ENCODE measurements at places on chromosomes 4 and X.

GRCh38 chr4:137740141-137740540 lies 207.8 kb upstream of the PCDH18 start:
- DNase-seq = no peak

- DNase-seq = no peak
Measured at GRCh38 chr4:105462576-105462975, 11.3 kb downstream of the PPA2 start.

GRCh38 chr4:71974681-71975080 lies 57.1 kb upstream of the NPFFR2 start:
- DNase-seq = no peak

GRCh38 chr4:180542445-180543100 lies 1700.6 kb upstream of the TENM3 start:
- no peak for DNase-seq

- DNase-seq = no peak
Measured at GRCh38 chr4:96170198-96170597, 330.3 kb downstream of the PDHA2 start.

GRCh38 chrX:150848914-150849365 lies 49.5 kb downstream of the CD99L2 start:
- no peak for DNase-seq

- DNase-seq = no peak
Measured at GRCh38 chrX:46628460-46629371, 55.2 kb downstream of the CHST7 start.

GRCh38 chr4:174086829-174087799 lies 196.4 kb downstream of the FBXO8 start:
- DNase-seq = no peak

DNA sequence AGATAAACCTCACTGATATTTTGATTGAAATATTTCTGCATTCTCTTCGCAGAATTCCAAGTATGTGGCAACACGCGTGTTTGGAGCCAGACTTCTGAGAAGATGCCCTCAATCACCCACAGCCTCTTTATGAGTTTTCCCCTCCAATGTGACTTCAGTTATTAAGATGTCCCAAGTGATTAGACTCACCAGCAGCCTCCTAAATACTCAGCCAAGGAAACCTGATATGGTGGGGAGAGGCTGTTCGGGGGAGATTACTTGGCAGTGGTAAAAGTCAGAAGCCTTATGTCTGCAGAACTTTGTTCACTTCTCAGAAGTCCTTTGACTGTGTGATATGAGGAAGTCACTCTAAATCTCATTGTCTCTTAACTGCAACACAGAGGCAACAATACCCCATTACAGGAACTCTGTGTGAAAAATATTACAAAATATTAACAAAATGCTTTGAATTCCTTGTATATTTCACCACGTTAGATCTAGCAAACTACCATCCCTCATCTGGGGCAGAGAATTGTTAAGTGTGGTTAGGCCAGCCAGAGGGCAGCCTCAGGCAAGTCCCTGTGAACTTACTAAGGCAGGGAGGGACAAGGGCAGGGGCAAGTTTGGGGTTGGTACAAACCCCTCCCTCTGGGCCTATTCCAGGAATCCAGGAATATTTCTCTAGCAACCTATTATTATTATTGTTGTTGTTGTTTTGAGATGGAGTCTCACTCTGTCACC lies 151.4 kb upstream of the USP9X start:
- no peak for DNase-seq
